ENCODE measurements at places on chromosomes 5 and 9.
A peak's percentile ranks its signal among the peaks of the same experiment; 100 is the strongest.

DNA sequence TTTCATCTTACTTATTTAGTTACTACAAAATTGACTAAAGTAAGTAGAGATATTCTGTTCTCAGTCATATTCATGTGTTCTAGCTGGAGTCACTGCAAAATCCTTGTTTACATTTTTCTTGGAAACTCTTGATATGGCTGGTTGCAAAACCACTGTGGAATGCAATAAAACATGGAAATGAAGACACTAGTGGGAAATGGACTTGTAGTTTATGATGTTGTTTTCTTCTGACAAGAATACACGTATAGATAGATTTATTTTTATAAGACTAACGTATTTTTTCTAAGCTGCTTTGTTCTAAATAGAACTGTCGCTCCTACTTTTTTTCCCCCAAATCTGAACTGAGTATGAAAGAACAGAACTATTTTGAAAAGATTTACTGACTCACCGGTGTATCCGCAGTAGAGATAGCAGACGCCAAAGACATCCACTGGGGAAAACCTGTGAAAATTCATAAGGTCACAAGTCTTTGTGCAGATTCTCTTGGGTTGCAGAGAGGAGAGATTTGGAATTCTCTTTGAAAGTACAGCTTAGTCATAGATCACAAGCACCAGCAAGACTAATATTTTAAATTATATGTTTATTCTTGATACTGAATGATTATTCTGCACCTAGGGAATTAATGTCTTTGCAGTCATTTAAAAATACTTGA, 119.6 kb upstream of the TAF11L2 start:
- no peak for DNase-seq

- no peak for DNase-seq
Measured at GRCh38 chr5:68953231-68953874, 140.5 kb upstream of the SLC30A5 start.

DNA sequence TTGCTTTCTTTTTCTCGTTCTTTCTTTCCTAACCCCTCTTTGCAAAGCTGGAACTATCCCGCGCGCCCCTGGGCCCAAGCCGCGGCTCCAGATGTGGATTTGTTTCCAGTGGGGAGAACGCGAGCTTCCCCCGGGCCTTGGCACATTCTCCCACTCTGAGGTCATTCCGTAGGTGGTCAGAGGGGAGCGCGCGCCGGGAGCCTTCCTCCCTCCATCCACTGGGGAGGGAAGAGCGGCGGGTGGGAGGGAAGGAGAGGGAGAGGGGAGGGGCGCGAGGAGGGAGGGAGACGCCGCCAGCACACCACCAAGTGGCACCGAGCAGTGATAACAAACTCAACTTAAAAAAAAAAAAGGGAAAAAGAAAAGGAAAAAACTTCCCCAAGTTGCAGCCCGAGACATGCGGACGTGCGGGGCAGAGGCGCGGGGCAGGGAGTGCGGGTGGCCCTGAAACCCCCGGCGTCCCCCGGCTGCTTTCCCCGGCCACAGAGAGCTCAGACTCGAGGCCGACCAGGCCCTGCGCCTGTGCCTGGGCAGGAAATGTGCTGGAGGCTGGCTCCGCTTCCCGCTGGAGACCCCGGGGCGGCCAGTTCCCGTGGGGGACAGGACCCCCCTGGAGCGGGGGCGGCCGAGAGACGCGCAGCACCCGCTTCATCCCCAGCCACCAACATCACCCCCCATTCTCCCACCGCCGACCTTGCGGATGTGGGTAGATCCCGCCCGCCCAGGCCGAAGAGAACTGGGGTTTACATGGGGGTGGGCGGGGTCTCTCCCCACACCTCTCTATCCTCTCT, 3.1 kb downstream of the IER5L start:
- peak; percentile 58 for DNase-seq

DNA sequence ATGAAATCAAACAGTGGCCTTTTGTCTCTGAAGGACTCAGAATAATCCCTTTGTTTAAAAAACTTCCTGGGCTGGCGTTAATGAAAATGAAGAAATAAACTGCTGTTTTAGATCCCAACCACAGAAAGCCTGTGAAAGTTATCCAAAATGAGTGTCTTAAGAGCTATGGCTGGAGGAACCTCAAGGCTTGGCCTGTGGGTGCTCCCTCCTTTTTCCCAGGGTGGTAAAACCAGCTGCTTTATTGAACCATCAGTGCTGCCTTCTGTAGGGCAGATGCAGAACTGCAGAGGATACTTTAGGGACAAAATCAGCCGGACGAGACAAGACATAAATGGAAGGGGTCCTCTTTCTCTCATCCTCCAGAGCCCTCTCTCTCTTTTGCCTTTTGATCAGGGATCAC, 100.9 kb downstream of the SMARCA2 start:
- DNase-seq = peak; percentile 29

GRCh38 chr9:82147798-82148425, 159.3 kb downstream of the SPATA31D1 start:
- no peak for DNase-seq

- DNase-seq = no peak
Measured at GRCh38 chr9:75997206-75997605, 106.7 kb downstream of the PCSK5 start.

DNA sequence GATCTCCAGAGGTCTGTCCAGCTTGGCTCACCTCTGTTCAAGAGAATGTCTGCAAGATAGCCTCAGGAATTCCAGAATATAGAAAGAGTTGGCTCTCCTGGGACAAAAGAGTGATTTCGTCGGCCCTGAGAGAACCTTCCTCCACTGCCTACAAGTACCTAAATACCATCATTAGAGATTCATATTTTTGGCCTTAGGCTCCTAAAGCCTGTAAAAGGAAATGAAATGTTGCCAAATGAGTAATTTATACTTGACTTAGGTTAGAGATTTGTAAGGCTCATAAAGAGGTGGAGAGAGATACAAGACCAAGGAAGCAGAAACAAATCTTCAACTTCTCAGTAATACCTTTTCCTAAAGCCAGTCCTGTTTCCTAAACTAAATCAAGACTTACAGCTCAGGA, 146.2 kb downstream of the CCDC192 start:
- DNase-seq = no peak

- no peak for DNase-seq
Measured at GRCh38 chr9:38026021-38026809, 42.8 kb downstream of the SHB start.

DNA sequence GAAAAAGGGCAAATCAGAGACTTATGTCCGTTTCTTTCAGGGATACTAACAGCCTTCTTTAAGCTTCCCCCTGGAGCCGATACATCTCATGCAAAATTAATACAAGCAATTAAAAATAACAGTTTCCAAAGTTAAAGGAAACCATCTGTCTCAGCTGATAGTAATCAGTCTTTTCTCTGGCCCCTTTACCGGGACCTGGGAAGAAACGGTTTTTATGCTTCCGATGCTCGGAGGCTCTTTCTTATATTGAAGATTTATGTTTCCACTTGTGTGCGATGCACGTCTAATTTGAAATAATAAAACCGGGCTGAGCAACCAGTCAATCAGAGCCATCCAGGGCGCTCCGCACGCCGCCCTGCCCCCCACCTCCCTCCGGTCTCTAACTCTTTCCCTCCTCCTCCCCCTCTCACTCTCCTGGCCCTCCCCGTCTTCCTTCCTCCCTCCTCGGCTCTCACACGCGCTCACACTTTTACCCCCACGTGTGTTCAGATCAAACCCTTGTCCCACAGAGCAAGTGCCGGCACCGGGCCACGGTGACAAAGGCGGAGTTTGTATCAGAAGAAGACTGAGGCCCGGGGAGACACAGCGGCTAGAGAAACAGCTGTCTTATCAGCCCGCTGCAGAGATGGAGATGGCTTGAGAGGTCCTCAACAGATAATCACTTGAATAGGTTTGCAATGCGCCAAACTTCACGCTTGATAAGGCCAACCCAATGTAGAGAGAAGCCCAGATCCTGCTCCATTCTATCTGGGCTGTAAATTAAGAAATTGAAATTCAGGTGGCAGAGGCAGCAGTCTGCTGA, 5.1 kb upstream of the ELAVL2 start:
- no peak for DNase-seq

- DNase-seq = no peak
Measured at GRCh38 chr5:68243681-68244080, 28.1 kb downstream of the PIK3R1 start.
